ENCODE measurements at places on chromosomes 2 and 18.

- no peak for DNase-seq
- H3K36me3 ChIP-seq = no peaks in the 10 kb centered on the region
- H3K27me3 ChIP-seq = no peaks in the 10 kb centered on the region
- H3K27ac ChIP-seq = no peak overlapping the region
Observed at GRCh38 chr2:152028182-152028862, 70.5 kb downstream of the CACNB4 start.

GRCh38 chr2:189092936-189093335, 86.6 kb downstream of the COL5A2 start:
- no peak overlapping the region for H3K4me3 ChIP-seq
- H3K27me3 ChIP-seq = no peaks in the 10 kb centered on the region
- no peaks in the 10 kb centered on the region for H3K36me3 ChIP-seq

DNA sequence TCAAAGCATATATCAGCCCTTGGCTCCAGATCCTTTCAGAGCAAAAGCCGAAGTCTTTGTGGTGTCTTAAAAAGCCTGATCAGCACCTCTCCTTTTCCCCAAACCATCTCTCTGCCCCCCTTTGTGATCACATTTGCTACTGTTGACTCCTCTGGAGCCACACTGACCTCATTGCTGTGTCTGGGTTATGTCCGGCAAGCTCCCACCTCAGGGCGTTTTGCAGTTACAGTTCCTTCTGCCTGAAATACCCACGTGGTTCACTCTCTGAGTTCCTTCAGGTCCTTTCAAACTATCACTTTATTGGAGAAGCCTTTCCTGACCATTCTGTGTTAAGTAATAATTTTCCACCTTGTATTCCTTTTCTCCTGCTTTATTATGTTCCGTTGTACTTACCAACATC, 11.8 kb downstream of the C2orf69 start:
- peak overlapping the region; percentile 10 for H3K27ac ChIP-seq
- H3K4me3 ChIP-seq = no peak overlapping the region
- H3K27me3 ChIP-seq = no peaks in the 10 kb centered on the region
- H3K4me1 ChIP-seq = peaks cover 9% of the 10 kb centered on the region

- no peak overlapping the region for H3K27ac ChIP-seq
- H3K36me3 ChIP-seq = no peaks in the 10 kb centered on the region
- no peak overlapping the region for H3K4me3 ChIP-seq
- no peak for DNase-seq
- H3K4me1 ChIP-seq = no peaks in the 10 kb centered on the region
Observed at GRCh38 chr2:238689871-238690389, 158.0 kb upstream of the TWIST2 start.

DNA sequence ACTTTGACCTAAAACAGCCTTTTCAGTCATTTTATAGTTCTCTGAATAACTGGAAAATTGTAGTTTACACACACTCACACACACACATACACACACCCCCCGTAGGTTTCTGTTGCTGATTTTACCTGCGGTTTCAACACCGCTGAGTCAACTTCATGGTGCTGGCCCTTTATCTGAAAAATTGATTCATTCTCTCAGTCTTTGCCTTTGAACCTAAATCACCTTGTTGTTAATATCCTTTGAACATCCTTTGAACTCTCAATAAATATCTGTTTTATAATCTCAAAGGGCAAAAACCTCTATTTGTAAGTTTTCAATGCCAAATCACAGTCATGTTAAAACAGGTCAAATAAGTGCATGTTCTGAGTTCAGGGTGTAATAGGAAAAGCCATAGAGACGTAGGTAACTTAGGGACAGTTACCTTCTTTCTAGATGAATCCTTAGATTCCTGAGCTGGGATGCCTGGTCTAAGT, 109.0 kb upstream of the BZW1 start:
- no peak for DNase-seq
- H3K27ac ChIP-seq = peak overlapping the region; percentile 7
- H3K36me3 ChIP-seq = peaks cover 7% of the 10 kb centered on the region
- H3K4me1 ChIP-seq = peaks cover 41% of the 10 kb centered on the region
- peaks cover 20% of the 10 kb centered on the region for H3K27me3 ChIP-seq
- H3K4me3 ChIP-seq = peak overlapping the region; percentile 40

DNA sequence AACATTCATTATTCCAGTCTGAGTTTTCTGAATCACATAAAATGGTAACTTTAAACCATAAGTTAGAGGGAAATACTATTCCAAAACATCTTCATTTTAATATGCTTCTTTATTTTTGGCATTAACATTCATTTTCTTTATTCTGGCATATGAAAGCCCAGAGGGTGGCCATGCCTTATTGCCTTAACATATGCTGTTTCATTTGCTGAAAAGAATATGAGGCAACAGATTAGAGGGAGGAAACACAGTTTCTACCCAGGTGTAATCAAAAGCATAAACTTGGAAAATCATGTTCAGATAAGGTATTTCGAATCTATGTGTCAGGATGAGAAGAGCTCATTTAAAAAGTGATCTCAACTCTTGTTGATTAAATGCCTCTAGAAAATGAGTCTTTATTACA, 379.9 kb upstream of the DSEL start:
- H3K4me3 ChIP-seq = no peak overlapping the region
- H3K27me3 ChIP-seq = no peaks in the 10 kb centered on the region
- no peak overlapping the region for H3K27ac ChIP-seq
- H3K4me1 ChIP-seq = no peaks in the 10 kb centered on the region
- H3K36me3 ChIP-seq = no peaks in the 10 kb centered on the region

GRCh38 chr2:149463328-149464002, 124.1 kb downstream of the MMADHC start:
- no peaks in the 10 kb centered on the region for H3K4me1 ChIP-seq
- DNase-seq = no peak
- H3K27me3 ChIP-seq = no peaks in the 10 kb centered on the region

DNA sequence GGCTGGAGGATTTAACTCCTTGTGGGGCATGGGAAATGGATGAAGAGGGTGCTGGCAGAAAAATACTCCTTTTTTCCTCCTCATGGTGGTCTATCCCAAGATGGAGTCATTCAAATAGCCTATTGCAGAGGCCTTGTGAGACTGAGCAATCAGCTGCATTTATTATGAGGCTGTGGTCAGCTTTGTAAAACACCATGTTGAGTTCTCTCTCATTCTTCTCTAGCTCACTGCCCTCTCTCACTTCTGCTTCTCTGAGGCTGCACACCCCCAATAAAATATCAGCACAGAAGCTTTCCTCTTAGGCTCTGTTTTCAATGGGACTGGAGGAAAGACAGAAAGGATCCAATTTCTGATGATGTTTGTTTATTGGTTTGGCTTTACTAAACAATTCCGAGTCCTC, 467.1 kb downstream of the ADCYAP1 start:
- no peak overlapping the region for H3K27ac ChIP-seq
- H3K4me3 ChIP-seq = no peak overlapping the region
- no peak for DNase-seq
- H3K27me3 ChIP-seq = no peaks in the 10 kb centered on the region
- no peaks in the 10 kb centered on the region for H3K4me1 ChIP-seq
- H3K36me3 ChIP-seq = no peaks in the 10 kb centered on the region

- no peak for DNase-seq
- H3K27me3 ChIP-seq = no peaks in the 10 kb centered on the region
- peak overlapping the region; percentile 9 for H3K4me3 ChIP-seq
Observed at GRCh38 chr2:55302241-55302640, 33.2 kb upstream of the MTIF2 start.

DNA sequence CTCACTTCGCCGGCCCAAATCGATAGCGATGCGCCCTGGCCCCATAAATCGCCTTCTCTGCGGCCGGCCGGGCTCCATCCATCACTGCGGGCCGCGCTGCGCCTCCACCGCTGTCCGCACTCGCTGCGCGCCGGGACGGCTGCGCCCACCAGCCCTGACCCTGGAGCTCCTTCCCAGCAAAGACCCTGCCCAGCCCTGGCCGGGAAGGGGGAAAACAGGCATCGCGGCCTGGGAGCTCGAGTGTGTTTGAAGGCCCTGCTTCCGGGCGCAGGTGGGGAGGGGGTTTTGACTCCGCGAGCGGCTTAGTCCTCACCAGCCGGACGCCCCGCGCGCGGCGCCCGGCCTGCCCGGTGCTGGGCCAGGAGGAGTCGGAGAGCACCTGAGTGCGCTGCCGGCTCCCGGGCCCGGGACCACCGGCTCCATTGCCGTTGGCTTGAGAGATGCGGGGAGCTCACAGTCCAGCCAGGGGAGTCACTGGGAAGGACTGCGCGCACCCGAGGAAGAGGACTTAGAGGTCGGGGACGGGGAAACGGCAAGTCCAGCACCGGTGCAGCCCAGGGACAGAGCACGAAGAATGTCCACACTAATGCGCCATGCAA, 1.1 kb downstream of the PAX8 start:
- no peak overlapping the region for H3K4me3 ChIP-seq
- DNase-seq = no peak
- H3K27ac ChIP-seq = no peak overlapping the region

Data from natural killer cell treated with Interleukin-12 subunit alpha and Interleukin-12 subunit beta and Interleukin-15 and Interleukin-18, amount 100 ng/mL, for 72 hours (primary cell).